ENCODE measurements at places on chromosomes 4 and X.

GRCh38 chrX:903116-903515 is 272.5 kb downstream of the SHOX start:
- no peak for DNase-seq

DNA sequence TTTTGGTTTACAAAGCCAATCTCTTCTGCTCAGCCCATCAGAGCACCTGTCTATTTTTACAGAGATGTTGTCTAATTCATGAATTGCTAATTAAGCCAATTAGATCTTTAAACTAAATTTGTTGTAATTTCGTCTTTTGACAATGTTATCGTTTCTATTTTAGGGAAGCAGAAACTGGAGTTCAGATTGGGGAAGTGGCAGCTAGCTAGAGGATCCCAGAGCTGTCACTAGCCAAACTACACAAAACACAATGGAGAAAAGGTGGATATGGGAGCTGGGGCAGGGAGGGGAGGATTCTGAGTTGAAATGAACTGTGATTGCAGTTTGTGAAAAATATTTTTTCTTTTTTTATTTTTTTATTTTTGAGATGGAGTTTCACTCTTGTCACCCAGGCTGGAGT is 35.8 kb downstream of the CASP3 start:
- DNase-seq = no peak

DNA sequence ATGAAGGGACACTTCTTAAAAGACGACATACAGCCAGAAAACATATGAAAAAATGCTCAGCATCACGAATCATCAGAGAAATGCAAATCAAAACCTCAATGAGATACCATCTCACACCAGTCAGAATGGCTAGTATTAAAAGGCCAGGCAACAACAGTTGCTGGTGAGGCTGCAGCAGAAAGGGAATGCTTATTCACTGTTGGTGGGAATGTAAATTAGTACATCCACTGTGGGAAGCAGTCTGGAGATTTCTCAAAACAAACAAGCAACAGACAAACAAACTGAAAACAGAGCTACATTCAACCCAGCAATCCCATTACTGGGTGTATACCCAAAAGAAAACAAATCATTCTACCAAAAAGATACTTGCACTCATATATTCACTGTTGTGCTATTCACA is 197.9 kb downstream of the EVC2 start:
- peak; percentile 29 for DNase-seq

DNA sequence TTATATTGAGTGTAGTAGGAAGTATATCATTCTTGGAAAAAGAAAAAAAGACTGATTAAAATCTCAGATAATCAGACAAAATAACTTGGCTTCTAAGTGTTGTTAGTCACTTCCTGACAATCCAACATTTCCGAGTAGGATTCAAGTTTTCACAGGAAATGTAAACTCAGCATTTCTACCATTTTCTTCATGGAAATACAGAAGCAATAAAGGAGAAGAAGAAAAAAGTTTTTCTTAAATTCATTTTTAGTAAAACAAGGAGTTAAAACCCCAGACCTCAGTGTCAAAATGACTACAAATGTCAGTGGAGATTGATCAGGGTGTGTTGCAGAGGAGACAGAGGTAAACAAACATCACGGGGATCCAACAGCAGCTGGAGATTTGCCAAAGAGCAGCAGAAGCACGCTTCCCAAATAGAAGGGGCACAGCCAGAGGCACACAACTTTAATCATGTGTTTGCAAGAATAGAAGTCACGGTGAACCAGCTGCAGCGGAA is 129.3 kb upstream of the FAM9B start:
- DNase-seq = no peak

DNA sequence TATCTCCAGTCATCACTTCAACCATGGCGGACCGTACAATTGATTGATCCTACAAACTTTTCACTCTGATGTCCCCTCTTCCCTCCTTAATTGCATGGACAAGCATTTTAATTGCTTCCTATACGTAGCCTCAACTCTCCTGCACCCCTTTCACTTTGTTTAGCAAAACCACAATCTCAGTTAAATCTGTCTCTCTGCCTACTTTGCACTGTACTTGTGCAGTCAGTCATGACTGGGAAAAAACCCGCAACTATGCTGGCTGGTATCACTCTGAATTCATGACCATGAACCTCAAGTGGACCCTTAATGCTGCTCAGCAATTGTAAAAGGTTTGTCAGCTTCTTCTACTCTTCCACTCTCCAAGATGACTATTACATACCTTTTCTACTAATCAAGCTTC is 51.7 kb upstream of the AFF2 start:
- no peak for DNase-seq

DNA sequence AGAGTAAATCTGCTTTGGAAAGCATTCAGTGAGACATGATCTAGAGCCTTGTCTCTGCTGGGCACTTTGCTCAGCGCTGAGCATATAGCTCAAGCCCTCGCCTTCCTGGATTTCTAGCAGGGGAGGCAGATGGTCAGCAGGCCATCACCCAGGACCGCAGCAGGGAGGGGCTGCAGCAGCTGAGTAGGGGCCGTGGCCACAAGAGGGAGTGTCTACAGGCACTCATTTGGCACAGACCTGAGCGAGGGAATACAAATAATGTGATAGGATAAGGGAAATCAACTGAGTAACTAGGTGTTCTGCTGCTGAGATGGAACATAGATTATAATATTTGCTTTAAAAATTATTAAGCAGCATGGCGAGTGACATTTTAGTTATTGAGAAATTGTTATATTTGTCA is 30.2 kb downstream of the OFD1 start:
- DNase-seq = peak; percentile 23

- DNase-seq = no peak
Observed at GRCh38 chr4:55757356-55757952, 62.1 kb upstream of the EXOC1L start.
